Fibroblast of upper back skin (primary cell): ENCODE measurements at places on chromosomes 7 and 10.
A peak's percentile ranks its signal among the peaks of the same experiment; 100 is the strongest.

- DNase-seq, result no peak
Observed at GRCh38 chr10:15316871-15317464, 54.1 kb downstream of the FAM171A1 start.

GRCh38 chr7:17040716-17041115 is 158.9 kb upstream of the AGR3 start:
- DNase-seq, result no peak

DNA sequence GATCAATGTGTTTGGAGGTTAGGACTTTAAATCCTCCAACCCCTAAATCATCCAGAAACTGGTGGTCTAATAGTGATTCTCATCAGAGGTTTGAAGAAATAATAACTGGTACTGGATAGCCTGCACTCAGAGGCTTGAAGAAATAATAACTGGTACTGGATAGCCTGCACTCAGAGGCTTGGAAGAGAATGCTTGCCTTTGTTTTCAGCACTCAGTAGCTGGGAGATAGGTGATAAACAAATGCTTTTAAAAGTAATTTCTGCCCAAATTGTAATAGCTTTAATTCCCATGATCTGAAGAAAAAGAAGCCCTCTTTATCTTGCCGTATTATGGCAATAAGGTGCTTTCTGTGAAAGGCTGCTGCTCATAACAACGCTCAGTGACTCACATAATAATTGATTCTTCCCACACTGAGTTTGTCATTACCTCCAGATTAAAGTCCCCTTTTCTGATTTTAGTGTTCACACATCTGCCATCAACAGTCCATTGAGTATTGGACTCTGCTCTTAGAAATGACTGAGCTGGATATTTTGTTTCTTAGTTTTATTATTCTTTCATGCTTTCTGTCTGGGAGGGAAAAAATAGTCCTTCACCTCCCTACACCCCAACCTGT is 112.3 kb upstream of the PHYHIPL start:
- no peak for DNase-seq

GRCh38 chr10:59245686-59246085 is 69.2 kb downstream of the PHYHIPL start:
- no peak for DNase-seq

DNA sequence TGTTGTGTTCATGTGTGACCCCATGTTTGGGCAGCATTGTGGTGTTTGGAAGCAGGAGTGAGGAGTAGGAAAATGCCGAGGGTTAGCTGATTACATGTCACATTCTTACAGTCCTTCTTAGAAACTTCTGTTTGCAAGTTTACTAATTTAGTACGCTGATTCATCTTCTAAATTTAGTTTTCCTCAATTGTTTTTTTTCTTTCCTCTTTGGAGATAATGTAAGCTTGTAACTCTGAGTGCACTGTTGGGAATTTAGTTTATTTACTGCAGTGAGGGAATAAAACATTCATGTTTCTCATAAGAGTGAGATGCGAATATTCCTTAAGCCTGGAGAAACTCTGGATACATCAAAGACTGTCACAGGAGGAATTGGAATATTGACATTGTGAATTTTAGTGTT is 135.0 kb downstream of the NT5C2 start:
- no peak for DNase-seq

GRCh38 chr10:8069627-8070026 is 15.1 kb downstream of the GATA3 start:
- peak; percentile 79 for DNase-seq

- DNase-seq, result no peak
Observed at GRCh38 chr10:107856047-107856315, 691.5 kb upstream of the SORCS1 start.

- no peak for DNase-seq
Observed at GRCh38 chr7:155183655-155184054, 113.5 kb downstream of the HTR5A start.

DNA sequence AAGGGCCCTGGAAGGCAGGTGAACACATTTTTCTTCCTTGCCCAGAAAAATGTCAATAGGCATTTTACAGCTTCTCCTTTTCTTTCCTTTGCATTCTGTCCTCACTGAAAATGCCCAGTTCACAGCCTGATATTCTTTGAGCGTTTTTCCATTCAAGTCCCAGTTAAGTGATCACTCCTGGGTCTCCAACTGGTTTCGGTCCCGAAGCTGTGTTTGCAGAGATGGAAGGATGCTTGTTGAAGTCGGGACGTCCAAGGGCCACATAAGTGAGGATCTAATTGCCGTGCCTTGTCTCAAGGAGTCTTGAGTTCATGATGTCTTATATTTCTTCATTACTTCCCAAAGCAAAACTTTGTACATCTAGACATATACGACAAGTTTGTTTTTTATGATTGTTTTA is 208.7 kb upstream of the PRKCQ start:
- DNase-seq, result no peak

DNA sequence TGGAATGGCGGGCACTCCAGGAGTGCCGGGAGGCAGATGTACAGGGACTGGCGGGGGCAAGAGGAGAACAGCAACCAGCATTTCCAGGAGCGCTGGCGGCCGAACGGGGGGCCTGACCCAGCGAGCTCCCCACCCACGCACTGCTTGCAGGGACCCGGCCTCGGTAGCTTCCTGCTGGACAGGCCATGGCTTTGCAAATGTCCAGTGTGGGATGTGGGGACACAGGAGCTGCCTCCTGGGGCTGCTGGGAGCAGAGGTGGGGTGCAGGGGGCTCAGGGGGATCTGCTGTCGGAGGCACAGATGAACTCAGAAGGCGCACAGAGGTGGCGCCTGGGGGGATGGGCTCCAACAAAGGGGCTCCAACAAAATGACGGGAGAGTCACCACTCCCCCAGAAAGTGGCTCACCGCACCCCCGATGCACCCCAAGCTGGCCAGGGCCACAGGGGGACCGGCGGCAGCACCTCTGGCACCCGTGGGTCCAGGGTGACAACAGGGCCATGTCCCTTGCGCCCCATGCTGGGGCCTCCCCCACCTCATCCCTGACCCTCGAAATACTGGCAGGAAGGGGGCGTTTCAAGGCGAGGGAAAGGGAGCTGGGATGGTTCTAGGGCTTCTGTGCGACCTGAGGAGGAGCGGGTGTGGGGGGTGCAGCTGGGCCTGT is 41.1 kb downstream of the AP5Z1 start:
- no peak for DNase-seq
